Tongue (tissue), 3 donors: ENCODE measurements at places on chromosomes 13 and 19.

DNA sequence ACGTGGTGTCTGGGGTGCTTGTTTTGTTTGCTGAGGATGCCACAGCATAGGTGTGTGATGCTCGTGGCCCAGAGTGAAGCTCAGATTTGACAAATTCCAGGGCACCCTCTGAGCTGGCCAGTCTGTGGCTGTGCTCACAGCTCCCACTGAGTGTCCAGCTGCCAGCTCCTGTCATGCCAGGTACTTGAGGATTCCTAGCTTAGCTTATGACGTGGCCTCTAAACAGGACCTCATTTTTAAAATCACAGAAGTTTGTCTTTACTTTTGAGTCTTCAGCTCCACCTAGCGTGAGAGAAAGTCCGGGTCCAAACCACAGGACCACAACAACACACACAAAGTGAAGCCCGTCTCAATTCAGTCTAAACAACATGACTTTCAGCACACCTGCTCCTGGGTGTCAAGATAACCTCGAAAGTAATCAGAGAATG lies 117.3 kb downstream of the RAB20 start:
- peak; percentile 56 for DNase-seq

- DNase-seq = no peak
Observed at GRCh38 chr19:347946-348861, 3.6 kb upstream of the MIER2 start.

DNA sequence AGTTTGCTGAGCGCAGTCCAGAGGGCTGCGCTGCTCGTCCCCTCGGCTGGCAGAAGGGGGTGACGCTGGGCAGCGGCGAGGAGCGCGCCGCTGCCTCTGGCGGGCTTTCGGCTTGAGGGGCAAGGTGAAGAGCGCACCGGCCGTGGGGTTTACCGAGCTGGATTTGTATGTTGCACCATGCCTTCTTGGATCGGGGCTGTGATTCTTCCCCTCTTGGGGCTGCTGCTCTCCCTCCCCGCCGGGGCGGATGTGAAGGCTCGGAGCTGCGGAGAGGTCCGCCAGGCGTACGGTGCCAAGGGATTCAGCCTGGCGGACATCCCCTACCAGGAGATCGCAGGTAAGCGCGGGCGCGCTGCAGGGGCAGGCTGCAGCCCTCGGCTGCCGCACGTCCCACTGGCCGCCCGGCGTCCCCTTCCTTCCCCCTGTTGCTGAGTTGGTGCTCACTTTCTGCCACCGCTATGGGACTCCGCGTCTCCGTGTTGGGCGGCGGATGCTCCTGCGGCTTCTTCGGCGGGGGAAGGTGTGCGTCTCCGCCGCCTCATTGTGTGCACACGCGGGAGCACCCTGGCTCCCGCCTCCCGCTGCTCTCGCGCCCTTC lies 772 bp downstream of the GPC6 start:
- DNase-seq = peak; percentile 62

DNA sequence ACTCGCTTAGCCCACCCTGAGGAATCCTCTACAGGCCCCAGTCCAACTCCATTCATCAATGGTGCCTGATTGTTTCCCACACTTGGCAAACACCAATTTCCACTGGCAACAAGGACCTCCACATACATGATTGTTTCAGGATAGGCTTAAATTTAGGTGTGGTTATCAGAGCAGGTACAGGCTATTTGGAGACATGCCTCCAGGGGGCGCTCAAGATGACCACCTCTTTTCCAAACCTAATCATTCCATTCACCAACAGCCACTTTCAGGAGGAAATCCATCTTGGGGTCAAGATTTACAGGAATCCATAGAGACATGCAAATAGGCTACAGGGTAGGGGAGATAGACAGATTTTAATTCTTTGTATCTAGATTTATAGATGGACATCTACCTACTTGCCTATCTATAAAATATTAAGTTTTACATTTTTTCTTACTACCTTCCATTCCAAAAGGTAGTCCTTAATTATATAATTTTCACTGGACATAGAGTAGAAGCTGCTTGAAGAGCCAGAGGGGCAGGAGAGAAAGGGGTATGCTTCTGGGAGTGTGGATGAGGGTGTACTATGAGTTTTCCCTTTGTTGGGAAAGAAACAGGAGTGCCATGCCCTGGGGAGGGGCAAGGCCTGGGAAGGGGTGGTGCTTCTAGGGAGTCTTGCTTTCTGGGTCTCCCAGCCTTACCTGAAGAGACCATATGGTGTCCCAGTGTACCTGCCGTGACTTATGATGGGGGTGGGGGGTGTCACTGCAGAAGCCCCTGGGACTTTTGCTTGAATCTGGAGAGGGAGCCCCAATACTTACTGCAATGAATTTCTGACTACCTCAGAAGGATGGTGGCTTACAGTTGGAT lies 14.1 kb upstream of the PCDH8 start:
- DNase-seq = peak; percentile 46

DNA sequence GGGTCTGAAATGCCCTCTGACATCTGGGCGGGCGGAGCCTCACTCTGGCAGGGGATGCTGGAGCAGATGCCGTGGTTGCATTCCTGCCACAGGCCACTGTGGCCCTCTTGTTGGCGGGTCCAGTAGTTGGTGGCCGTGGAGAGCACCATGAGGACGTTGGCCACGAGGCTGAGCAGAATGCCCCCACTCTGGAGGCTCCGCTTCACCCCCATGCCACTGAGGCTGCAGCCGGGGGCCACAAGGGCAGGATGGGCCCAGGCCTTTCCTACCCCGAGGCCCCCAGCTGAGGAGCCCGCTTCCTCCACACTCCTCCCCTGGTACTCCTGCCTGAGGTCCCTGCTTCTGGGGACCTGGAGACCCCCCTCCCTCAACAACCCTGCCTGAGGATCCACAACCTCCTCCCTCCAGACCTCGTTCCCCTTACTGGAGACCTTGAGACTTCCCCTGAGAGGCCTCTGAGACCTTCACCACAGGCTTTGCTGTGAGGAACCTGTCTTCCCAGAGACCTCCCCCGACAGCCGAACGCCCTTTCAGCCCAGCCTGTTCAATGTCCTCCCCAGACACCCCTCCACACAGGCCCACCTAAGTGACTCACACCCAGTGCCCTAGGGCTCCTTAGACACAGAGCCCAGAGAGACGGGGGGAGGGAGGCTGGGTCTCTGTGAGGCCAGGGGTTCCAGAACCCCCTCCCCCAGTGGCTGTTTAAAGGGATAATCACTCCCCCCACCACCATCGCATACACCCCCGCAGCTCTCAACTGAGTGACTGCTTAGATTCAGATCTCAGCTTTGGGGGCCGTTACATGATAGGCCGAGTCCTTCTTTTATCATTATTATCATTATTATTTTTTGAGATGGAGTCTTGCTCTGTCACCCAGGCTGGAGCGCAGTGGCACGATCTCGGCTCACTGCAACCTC lies at the start of gene CLDND2:
Gene CLDND2, minus strand, starts transcription at position 638 of the 917 bp plus-strand sequence. Its CDS starts 426 bp downstream, at position 212.
- no peak for DNase-seq

- DNase-seq = no peak
Observed at GRCh38 chr13:105814219-105814901, 721.1 kb downstream of the EFNB2 start.

DNA sequence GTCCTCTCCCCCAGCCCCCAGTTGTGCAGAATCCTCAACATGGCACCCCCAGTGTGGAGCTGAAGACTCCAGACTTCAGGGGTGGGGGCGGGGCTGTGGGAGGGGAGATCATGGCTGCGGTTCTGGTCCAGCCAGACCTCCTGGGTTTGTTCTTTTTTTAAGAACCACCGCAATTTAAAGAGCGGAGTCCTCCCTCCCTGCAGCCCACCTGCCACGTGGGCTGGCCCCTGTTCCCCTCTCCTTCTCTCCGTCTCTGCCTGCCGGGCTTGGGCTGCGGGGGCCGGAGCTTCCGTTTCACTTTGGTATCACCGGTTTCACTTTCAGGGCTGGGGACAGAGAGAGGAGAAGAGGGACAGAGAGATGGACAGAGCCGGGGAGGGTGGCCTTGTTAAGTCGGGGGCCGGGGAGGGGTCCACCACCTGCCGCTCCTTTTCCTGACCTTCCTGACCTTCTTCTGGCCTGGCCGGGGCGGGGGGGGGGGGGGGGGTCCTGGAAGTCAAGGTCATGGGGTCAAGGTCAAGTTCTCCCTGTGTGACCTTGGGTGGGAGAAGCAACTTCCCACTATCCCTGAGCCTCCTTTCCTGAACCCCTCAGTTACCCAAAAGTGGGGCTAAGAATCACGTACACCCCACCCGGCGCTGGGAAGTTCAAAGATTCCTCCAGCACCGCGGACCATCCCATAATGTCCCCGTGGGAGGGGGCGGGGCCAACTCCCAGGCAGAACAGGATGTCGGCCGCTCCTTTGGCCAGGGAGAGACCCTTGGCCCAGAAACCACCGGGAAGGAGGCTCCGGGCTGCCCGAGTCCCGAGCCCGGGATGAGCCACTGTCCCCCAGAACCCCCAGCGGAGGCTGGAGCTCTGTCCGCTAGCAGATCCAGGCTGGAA lies 11.3 kb upstream of the ZBTB7A start:
- DNase-seq = peak; percentile 57
